ENCODE measurements at places on chromosomes 4 and X. TPM values are rescaled to one million over a fixed set of nuclear protein-coding genes. Genes with fewer than 3 reads are reported as not detected.

Gene CT55
- not detected for total RNA-seq

Gene MAGEB18
- total RNA-seq = not detected

Gene SPATA18
- 0.20 TPM for total RNA-seq

Gene AKAP14
- total RNA-seq = 2.7 TPM

Gene NLGN3
- total RNA-seq = 0.65 TPM

Gene TLL1
- total RNA-seq = 0.45 TPM

Gene CENPVL1
- total RNA-seq = not detected

Gene PRRG3
- total RNA-seq = not detected

Gene BEX5
- total RNA-seq = not detected

Gene ASB9
- total RNA-seq = 5.7 TPM

Gene ASB12
- not detected for total RNA-seq

Gene HEPH
- not detected for total RNA-seq

Gene NAP1L5
- total RNA-seq = 0.28 TPM

DNA sequence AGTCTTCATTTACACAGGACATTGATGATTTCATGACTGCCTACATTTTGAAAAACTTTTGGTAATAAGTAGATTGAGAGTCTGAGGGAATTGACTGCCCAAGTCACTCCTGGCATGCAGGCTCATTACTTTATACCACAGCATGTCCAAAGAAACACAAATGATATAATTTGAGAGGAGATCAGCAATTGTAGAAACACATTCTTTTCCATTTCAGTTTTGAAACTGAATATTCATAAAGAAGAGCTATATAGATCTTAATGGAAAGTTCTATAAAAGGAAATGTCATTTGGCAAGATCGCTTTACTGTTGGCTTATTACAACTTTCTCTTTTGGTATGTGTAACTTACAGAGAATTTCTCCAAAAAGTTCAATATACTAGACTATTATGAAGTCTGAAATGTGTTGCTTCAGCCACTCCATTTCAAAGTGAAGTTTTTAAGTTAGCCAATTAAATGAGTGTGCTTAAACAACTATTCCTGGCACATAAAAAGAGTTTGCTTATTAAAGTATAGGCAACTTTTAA lies 158.0 kb downstream of the ARAP2 start:
- no peak overlapping the region for H3K27ac ChIP-seq
- DNase-seq = no peak
- no peaks in the 10 kb centered on the region for H3K4me1 ChIP-seq
- no peaks in the 10 kb centered on the region for H3K36me3 ChIP-seq

GRCh38 chr4:65193985-65194384 lies 476.3 kb downstream of the EPHA5 start:
- H3K36me3 ChIP-seq = no peaks in the 10 kb centered on the region
- H3K27me3 ChIP-seq = no peaks in the 10 kb centered on the region
- no peak overlapping the region for H3K4me3 ChIP-seq
- no peak for DNase-seq
- no peaks in the 10 kb centered on the region for H3K4me1 ChIP-seq

- H3K4me3 ChIP-seq = no peak overlapping the region
- no peak overlapping the region for H3K27ac ChIP-seq
- no peaks in the 10 kb centered on the region for H3K27me3 ChIP-seq
- H3K36me3 ChIP-seq = no peaks in the 10 kb centered on the region
- DNase-seq = no peak
Observed at GRCh38 chr4:102604222-102604940, 103.2 kb downstream of the NFKB1 start.

- H3K4me1 ChIP-seq = no peaks in the 10 kb centered on the region
- no peak overlapping the region for H3K4me3 ChIP-seq
- no peak for DNase-seq
Observed at GRCh38 chr4:27350161-27350560, 489.5 kb downstream of the STIM2 start.

DNA sequence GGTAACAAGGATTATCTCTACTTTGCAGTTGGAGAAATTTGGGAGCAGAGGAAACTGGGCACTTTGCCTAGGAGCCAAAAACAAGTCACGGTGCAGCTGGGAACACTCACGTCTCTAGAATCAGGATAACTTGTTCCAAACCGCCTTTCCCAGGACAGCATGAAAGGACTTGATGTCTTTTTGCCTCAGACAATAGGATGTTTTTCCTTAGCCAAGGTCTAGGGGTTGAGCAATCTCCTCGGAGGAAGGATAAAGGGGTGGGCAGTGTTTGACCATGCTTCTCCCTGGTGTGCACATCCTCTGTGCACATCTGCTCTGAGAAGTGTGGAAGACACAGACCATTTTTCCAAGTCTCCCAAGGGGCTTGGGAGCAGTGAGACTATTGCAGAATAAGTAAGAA lies 1.7 kb upstream of the SPARCL1 start:
- H3K4me1 ChIP-seq = no peaks in the 10 kb centered on the region
- no peak overlapping the region for H3K27ac ChIP-seq
- no peak overlapping the region for H3K4me3 ChIP-seq

- no peaks in the 10 kb centered on the region for H3K4me1 ChIP-seq
- no peaks in the 10 kb centered on the region for H3K27me3 ChIP-seq
- no peak overlapping the region for H3K4me3 ChIP-seq
- H3K27ac ChIP-seq = no peak overlapping the region
- no peaks in the 10 kb centered on the region for H3K36me3 ChIP-seq
Observed at GRCh38 chr4:69104719-69105275, 8.5 kb downstream of the UGT2B7 start.

DNA sequence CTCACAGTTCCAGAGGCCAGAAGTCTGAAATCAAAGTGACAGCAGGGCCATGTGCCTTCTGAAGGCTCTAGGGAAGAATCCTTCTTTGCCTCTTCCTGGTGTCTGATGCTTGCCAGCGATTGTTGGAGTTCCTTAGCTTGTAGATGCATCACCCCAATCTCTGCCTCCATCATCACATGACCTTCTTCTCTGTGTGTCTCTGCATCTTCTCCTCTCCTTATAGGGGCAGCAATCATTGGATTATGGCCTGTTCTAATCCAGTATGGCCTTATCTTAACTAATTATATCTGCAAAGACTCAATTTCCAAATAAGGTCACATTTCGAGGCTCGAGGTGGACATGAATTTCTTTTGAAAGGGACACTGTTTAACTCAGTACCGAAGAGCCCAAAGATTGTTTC lies 71.7 kb upstream of the RAI2 start:
- no peak overlapping the region for H3K27ac ChIP-seq
- H3K36me3 ChIP-seq = no peaks in the 10 kb centered on the region
- DNase-seq = no peak
- no peaks in the 10 kb centered on the region for H3K27me3 ChIP-seq
- H3K4me3 ChIP-seq = no peak overlapping the region

DNA sequence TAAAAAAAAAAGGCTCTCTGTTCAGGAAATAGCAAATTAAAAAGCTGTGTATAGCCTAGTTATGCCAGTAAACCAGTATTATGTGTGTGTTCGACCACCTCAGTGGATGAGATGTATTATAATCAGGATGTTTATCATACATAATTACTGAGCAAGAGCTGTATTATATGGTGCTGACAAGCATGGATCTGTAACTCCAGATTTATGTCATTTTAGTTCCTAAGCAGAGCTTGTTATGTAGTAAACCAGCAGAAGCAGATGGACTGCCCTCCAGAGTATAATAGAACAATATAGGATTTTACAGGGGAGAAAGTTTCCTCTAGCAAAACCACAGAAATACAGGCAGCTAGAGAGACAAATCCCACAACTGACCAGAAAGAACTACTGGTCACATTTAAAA lies 627.4 kb upstream of the EPHA5 start:
- no peak overlapping the region for H3K4me3 ChIP-seq
- no peaks in the 10 kb centered on the region for H3K4me1 ChIP-seq
- no peaks in the 10 kb centered on the region for H3K36me3 ChIP-seq
- no peaks in the 10 kb centered on the region for H3K27me3 ChIP-seq
- no peak overlapping the region for H3K27ac ChIP-seq

- H3K27me3 ChIP-seq = no peaks in the 10 kb centered on the region
- no peaks in the 10 kb centered on the region for H3K4me1 ChIP-seq
- H3K4me3 ChIP-seq = no peak overlapping the region
- no peaks in the 10 kb centered on the region for H3K36me3 ChIP-seq
- no peak for DNase-seq
Observed at GRCh38 chrX:89021964-89022363, 274.9 kb downstream of the CPXCR1 start.

GRCh38 chr4:47662975-47663374 lies 174.9 kb downstream of the CORIN start:
- no peaks in the 10 kb centered on the region for H3K27me3 ChIP-seq
- H3K27ac ChIP-seq = no peak overlapping the region
- no peaks in the 10 kb centered on the region for H3K4me1 ChIP-seq
- H3K36me3 ChIP-seq = no peaks in the 10 kb centered on the region
- H3K4me3 ChIP-seq = no peak overlapping the region

- DNase-seq = no peak
- no peaks in the 10 kb centered on the region for H3K36me3 ChIP-seq
- no peaks in the 10 kb centered on the region for H3K27me3 ChIP-seq
Observed at GRCh38 chr4:156643826-156644225, 327.8 kb downstream of the PDGFC start.

DNA sequence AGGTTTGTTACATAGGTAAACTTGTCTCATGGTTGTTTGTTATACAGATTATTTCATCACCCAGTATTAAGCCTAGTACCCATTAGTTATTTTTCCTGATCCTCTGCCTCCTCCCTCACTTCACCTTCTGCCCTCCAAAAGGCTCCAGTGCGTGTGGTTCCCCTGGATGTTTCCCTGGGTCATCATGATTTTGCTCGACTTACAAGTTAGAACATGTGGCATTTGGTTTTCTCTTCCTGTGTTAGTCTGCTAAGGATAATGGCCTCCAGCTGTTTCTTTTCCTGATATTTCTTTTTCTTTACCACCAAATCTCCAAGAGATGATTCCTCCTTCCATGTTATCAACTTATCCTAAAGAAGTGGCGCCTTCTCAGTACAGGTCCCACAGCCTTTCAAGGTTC lies 543.1 kb upstream of the ADGRL3 start:
- H3K4me1 ChIP-seq = no peaks in the 10 kb centered on the region
- H3K27ac ChIP-seq = no peak overlapping the region
- H3K4me3 ChIP-seq = no peak overlapping the region
- DNase-seq = no peak

- peak; percentile 21 for DNase-seq
- no peaks in the 10 kb centered on the region for H3K27me3 ChIP-seq
- peaks cover 19% of the 10 kb centered on the region for H3K4me1 ChIP-seq
- H3K4me3 ChIP-seq = peak overlapping the region; percentile 87
- peak overlapping the region; percentile 87 for H3K27ac ChIP-seq
- H3K36me3 ChIP-seq = no peaks in the 10 kb centered on the region
Observed at GRCh38 chrX:96685210-96686099, 813 bp downstream of the DIAPH2 start.

DNA sequence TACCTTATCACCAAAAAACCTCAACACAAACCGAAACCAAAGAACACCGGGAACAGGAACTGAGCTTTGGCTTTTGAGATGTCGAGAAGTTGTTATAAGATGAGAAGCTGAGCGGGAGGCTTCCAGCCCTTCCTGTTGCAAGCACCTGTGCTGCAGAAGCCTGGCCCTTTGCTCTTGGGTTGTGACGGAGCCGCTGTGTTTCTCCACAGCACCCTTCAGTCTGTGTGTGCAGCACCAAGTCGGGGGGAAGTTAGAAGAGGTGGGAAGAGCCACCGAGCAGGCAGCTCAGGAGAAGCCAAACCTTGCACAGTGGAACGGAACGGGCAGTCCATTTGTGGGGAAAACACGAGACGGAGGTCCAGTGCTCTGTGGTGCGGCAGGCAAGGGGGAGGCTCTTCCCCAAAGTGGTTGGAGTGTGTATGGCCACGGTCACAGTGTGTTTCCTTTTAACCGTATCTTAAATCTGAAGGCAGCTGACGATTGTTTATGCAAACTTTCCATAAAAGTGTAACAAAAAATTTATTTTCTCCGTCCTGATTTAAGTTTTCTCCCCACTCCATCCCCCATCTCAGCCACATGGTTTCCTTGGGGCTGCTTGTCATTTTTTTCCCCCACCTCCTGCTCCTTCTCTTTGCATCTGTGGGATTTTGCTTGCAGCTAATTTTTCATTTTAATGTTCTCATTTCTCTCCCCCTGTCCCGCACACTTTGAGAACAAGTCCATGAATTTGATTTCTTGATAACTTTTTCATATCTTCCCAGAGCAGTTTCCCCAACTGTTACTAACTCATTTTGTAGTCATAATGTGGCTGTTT lies 123.7 kb downstream of the STOX2 start:
- peak; percentile 25 for DNase-seq
- no peaks in the 10 kb centered on the region for H3K4me1 ChIP-seq
- peak overlapping the region; percentile 62 for H3K4me3 ChIP-seq
- H3K27me3 ChIP-seq = no peaks in the 10 kb centered on the region

GRCh38 chr4:83074086-83074704 lies 39.2 kb downstream of the COPS4 start:
- peaks cover 9% of the 10 kb centered on the region for H3K36me3 ChIP-seq
- no peak overlapping the region for H3K27ac ChIP-seq
- no peaks in the 10 kb centered on the region for H3K27me3 ChIP-seq

GRCh38 chr4:40412388-40412787 lies 77.3 kb downstream of the CHRNA9 start:
- H3K4me1 ChIP-seq = no peaks in the 10 kb centered on the region
- H3K36me3 ChIP-seq = no peaks in the 10 kb centered on the region

GRCh38 chr4:33188733-33189132 lies 2468.6 kb downstream of the PCDH7 start:
- H3K4me3 ChIP-seq = no peak overlapping the region
- no peaks in the 10 kb centered on the region for H3K4me1 ChIP-seq
- no peaks in the 10 kb centered on the region for H3K27me3 ChIP-seq
- H3K36me3 ChIP-seq = no peaks in the 10 kb centered on the region
- no peak overlapping the region for H3K27ac ChIP-seq

- no peak overlapping the region for H3K4me3 ChIP-seq
- no peak for DNase-seq
- H3K36me3 ChIP-seq = no peaks in the 10 kb centered on the region
- no peak overlapping the region for H3K27ac ChIP-seq
- H3K27me3 ChIP-seq = no peaks in the 10 kb centered on the region
Observed at GRCh38 chr4:24689212-24689611, 104.9 kb upstream of the DHX15 start.

GRCh38 chrX:38612281-38612680 lies 50.9 kb downstream of the TSPAN7 start:
- no peaks in the 10 kb centered on the region for H3K36me3 ChIP-seq
- H3K27ac ChIP-seq = no peak overlapping the region
- H3K27me3 ChIP-seq = no peaks in the 10 kb centered on the region
- DNase-seq = no peak
